ENCODE measurements at places on chromosomes 2 and 18.

GRCh38 chr18:36297417-36298125 is at the start of gene FHOD3:
TSS of gene FHOD3 (plus strand) at chr18:36297713. CDS start at chr18:36297836, 123 bp downstream.
- no peak for DNase-seq

GRCh38 chr2:230582851-230583283 is 129.8 kb upstream of the CAB39 start:
- no peak for DNase-seq

DNA sequence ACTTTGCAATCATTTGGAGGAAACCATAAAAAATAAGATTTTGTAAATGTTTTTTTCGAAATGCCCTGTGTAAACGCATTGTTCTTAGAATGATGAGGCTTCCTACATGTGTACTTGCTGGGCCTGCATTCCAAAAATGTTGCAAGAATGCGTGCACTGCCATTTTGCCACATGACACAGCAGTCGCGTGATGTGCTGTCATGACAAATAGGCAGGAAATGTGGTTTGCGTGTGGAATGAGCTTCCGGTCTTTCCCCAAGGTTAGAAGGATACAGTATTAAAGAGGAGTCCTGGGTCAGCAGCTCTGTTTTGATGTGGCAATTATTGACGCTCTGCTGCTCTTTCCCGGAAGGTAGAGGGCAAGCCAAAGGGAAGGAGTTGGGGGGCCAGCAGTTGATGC is 18.1 kb upstream of the SERPINB2 start:
- DNase-seq: no peak

DNA sequence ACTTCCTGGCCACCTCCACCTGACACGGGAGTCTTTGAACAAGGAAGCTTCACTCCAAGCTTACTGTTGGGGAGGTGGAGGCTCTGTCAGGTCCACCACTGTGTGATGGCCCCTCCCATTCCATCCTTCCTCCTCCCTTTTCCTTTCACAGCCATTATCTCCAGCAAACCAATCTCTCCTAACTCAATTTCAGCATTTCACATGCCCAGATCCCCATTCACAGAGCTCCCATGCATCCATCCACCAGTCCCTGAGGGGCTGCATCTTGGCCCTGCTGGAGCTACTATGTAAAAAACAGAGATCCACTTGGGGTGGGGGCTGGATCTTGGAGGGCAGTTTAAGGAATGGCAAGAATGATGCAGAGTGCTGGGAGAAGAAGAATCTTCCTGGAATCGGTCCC is 129.0 kb upstream of the COPS8 start:
- no peak for DNase-seq

- no peak for DNase-seq
Measured at GRCh38 chr2:61802548-61802947, 51.3 kb downstream of the FAM161A start.

DNA sequence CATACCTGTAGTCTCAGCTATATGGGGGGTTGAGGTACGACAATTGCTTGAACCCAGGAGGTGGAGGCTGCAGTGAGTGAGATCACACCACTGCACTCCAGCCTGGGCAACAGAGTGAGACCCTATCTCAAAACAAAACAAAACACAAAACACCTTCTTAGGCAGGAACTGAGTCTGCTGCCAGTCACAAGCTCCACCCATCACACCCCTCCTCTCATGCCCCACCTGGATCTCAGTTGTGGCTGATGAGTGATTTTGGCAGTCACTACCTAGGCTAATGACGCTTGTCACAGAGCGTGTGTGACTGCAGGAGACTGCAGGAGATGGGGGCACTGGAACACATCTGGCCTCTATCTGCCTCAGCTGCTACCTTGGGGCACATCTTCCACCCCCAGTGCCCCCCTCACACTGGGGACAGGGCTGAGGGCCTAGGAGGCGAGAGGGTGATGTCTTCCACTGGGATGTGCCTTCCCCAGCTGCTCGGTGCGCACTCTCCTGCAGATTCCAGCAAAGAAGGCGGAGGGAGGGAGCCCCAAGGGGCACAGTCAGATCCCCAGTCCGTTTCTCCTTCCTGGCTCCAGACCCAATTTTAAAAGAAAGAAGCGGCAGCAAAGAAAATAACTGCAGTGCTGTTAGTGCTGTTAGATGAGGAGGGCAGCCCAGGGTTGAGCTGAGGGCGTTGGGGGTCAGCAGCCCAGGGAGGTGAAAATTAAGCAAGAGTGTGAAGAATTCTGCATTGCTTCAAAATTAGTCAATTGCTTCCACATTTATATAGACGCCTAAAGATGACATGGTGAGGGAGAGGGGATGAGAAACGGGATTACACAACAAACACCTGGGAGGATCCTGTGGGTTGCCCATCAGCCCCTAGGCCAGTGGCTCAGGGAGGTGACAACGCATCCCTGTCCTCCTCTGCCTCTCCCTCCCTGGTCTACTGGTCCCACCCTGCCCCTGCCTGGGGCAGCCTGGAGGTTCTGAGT is 143.6 kb upstream of the HAAO start:
- no peak for DNase-seq

GRCh38 chr18:22314420-22314819 is 103.3 kb downstream of the CTAGE1 start:
- no peak for DNase-seq

DNA sequence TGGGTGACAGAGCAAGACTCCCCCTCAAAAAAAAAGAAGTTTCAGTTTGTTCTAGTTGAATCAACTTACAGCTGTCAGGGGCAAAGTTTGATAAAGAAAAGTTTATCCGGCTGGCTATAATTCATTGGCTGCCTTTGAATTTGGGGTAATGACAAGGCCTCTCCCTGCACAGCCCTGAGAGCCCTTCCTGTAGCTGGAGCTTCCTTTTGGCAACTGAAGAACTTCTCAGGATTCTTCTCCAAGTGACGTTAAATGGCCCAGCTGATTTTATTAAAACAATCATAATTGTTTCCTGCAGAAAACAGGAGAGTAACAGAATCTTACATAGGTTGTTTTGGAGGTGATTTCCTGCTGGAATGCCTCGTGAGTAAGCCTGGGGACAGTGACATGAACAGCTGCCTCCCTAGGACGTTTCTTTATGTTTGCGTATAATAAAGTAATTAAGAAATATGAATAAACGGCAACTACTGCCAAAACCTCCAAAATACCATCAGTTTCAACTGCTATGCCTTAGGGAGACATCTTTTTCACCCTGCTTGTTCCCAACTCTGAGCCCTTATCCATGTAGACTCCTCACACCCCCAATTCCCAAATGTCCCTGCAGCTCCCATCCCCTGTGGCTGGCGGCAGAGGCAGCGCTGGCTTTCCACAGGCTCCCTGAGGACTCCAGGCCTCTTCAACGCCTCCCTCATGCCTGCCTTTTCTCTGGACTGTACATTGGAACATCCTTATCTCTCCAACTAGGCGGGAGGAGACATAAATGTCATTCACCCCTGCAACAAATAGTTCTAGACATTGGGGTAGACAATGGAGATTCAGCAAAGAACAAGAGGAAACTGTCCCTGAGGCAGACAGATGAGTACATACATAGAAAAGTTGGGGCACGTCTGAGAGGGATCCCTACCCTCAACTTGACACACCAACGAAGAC is 59.2 kb upstream of the FZD7 start:
- DNase-seq: no peak

- no peak for DNase-seq
Measured at GRCh38 chr2:197216361-197216979, 94.1 kb downstream of the ANKRD44 start.

- no peak for DNase-seq
Measured at GRCh38 chr2:113068249-113068648, 479 bp downstream of the IL1F10 start.

GRCh38 chr2:212314680-212315079 is 223.9 kb downstream of the ERBB4 start:
- no peak for DNase-seq

GRCh38 chr2:152755029-152755428 is 36.6 kb downstream of the ARL6IP6 start:
- no peak for DNase-seq

DNA sequence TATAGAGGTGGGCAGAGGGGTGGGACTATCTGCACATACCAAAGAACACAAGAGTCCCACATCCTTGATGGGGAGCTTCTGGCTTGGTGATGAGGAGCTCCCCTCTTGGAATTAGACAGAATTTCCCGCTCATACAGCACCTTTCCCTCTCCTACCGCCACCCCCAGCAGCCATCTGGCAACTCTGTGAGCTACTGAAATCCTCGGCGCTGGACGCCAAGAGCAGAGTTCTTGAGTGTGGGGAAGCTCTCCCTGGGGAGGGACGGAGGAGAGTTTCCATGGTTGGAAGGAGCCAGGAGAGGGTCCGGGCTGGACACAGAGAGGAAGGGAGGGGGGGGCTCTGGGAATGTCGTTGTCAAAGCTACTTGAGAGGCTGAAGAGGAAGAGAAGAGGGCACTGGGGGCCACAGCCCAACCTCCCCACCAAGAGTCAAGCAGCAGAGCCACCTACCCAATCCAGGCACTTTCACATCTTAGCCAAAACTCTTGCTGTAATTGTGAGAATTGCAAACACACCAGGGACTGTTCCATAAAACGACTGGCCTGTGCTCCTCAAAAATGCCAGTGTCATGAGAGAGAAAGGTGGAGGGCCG is 89.4 kb upstream of the MCFD2 start:
- DNase-seq: no peak

- no peak for DNase-seq
Measured at GRCh38 chr18:48002933-48003365, 72.5 kb upstream of the SMAD2 start.

- DNase-seq: no peak
Measured at GRCh38 chr2:105836840-105837692, 92.4 kb downstream of the NCK2 start.

DNA sequence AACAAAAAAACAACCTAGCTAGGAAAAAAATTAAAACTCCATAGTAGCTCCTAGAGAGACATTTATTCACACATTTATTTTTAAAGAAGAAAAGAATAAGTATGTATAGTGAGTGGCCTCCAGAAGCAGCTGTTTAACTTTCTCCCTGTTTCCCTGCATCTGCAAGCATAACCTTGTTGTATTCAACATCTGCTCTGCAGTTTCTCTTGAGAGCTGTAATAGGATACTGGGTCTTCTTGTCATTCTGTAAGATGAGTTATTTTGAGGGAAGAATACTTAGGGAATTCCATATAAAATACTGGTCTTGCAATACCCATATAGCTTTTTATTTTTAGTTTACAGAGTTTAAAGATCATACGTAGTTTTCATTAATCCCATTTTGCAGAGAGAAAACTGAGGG is 246.6 kb downstream of the LRRTM1 start:
- DNase-seq: no peak

DNA sequence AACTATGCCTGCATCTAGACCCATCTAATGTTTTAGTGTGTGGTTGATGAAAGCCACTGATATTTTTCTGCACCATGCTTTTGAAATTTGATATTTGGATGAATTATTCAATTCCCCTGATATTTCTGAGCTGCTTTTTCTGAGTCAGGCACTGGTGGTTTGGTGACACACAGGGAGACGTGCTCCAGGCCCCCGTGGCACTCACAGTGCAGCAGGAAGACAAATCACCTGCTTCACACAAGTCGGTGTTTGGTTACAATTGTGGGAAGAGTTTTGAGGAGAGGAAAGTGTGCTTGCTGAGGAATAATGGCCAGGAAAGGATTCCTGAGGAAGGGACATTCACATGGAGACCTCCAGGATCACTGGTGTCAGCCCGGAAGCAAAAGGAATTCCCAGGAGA is 179.7 kb downstream of the ACKR3 start:
- no peak for DNase-seq

GRCh38 chr2:236236559-236237452 is 27.4 kb downstream of the ASB18 start:
- no peak for DNase-seq

- DNase-seq: no peak
Measured at GRCh38 chr2:205967391-205968075, 118.4 kb downstream of the INO80D start.

- no peak for DNase-seq
Measured at GRCh38 chr18:24853076-24853475, 392.6 kb downstream of the HRH4 start.

DNA sequence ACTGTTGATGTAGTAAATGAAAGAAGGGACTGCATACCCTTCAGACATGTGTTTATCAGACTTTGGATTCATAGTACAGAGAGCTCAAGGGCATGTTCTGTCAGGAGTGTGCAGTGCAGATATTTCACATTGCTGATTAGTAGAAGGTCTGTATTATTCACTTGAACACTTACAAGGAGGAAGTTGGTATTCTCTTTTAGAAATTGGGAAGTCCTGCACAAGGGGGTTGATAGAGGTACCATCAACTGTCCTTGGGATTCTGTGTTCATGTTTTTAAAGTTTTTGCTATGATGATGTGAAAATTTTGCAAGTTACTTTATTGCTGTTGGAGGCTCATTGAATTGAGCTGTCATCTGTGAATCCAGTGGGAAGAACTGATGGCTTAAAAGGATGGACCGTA is 6.7 kb downstream of the PSMD1 start:
- DNase-seq: no peak

DNA sequence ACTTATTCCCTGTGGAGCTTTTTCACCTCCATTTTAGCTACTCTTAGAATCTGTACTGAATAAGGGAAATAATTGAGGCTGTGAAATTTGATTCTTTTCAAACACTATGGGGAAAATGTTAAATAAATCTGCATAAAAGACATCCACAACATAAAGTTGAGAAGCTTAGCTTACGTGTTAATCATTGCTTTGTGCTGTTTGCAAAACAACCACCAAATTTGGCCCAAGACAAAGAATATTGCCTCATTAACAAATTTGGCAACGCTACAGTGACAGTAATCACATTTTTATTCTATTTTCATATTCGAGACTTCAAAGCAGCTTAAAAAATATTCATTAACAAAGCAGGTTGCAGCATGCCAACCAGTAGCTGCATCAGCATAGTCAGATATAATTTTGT is 437.6 kb downstream of the DPP10 start:
- no peak for DNase-seq

- no peak for DNase-seq
Measured at GRCh38 chr2:86335865-86336674, 1.4 kb downstream of the REEP1 start.

GRCh38 chr2:191352536-191352935 is 107.3 kb downstream of the MYO1B start:
- DNase-seq: no peak

GRCh38 chr2:9663008-9663879 is 32.4 kb upstream of the YWHAQ start:
- DNase-seq: no peak

DNA sequence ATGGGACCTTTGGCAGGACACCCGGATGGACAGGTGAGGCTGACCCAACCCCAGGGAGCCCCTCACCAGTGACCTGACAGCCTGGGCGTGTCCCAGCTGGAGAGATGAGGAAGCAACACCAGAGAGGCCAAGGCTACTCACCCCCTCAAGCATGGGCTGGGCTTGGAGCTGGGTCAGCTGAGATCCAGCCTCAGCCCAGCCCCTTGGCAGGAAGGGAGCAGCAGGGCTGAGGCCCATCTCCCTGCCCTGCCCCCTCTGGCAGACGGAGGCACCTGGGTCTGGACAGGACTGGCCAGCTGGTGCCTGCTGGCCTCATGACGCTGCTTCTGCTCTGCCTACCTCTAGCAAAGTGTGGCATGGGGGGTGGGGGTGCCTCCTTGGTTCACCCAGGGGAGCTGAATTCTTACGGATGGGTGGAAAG is 37.8 kb downstream of the HS6ST1 start:
- DNase-seq: no peak

DNA sequence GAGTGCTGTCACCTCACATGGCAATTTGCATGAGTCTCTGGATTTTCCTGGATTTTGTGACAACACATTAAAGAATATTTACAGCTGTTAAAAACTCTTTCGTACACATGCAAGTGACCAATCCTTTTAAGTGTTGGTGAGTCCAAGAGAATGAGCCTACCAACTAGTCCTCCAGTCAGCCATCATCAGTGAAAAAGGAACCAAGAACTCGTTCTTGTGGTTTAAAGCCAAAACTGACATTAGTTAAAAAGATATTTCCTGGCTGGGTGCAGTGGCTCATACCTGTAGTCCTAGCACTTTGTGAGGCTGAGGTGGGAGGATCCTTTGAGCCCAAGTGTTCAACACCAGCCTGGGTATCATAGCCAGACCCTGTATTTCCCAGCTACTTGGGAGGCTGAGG is 215.4 kb upstream of the ITGA4 start:
- DNase-seq: no peak

Data from stimulated activated CD4-positive, alpha-beta T cell treated with anti-CD3 and anti-CD28 coated beads, Interleukin-15, amount 100 ng/mL, for 1 hour (primary cell).